GM23338 (cell line): ENCODE measurements at places on chromosomes 1 and 21. TPM values are rescaled to one million over a fixed set of nuclear protein-coding genes. Genes with fewer than 3 reads are reported as not detected.
A peak's percentile ranks its signal among the peaks of the same experiment; 100 is the strongest.

GRCh38 chr21:27812279-27812678 lies 845.4 kb upstream of the ADAMTS5 start:
- no peak for DNase-seq

DNA sequence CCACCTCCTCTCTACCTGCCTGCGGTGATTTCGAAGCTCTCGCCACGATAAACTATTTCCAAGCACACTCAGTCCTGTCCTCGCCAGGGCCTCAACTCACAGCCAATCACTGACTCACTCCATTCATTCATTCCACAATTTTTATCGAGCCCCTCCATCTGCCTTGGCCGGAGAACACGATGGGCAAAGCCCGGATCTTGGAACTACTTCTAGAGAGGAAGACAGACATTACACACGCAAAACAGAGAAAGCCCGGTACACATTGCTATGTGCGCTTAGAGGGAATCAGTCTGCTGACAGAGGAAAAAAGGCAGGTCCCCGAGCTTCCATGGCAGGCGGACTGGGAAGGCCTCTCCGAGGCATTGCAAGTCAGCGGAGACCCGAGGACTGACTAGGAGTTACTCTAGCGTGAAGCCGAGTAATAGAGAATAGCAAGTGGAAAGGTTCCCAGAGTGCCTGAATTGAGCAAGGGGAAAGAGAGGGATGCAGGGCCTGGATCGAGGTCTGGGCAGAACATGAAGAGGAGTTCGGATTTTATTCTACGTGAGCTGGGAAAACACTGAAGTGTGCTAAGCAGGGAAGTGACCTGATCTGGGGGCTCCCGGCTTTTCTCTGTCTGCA lies 54.2 kb upstream of the DNAJC6 start:
- DNase-seq: peak; percentile 49

DNA sequence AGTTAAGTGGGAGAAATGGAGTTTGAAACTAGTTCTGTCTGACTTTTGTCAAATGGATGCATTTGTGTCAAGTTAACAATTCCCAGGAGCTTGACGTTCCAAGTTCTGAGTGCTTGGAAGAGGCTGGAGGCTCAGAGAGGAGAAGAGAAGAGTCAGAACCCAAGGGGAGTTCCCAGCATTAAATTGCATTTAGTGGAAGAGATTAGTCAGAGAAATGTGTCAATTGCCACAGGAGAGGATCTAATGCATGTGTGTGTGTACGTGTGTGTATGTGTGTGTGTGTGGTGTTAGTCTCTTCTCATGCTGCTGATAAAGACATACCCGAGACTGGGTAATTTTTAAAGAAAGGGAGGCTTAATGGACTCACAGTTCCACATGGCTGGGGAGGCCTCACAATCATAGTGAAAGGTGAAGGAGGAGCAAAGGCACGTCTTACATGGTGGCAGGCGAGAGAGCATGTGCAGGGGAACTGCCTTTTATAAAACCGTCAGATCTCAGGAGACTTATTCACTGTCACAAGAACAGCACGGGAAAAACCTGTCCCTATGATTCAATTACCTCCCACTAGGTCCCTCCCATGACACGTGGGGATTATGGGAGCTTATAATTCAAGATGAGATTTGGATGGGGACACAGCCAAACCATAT lies 101.5 kb upstream of the TMEM51 start:
- no peak for DNase-seq

- DNase-seq: no peak
Measured at GRCh38 chr1:236311040-236311439, 29.3 kb upstream of the ERO1B start.

- DNase-seq: no peak
Measured at GRCh38 chr1:58896246-58897183, 112.7 kb upstream of the JUN start.

GRCh38 chr1:69765951-69766350 lies 198.2 kb downstream of the LRRC7 start:
- no peak for DNase-seq

- DNase-seq: no peak
Measured at GRCh38 chr1:61828805-61829204, 86.5 kb downstream of the PATJ start.

DNA sequence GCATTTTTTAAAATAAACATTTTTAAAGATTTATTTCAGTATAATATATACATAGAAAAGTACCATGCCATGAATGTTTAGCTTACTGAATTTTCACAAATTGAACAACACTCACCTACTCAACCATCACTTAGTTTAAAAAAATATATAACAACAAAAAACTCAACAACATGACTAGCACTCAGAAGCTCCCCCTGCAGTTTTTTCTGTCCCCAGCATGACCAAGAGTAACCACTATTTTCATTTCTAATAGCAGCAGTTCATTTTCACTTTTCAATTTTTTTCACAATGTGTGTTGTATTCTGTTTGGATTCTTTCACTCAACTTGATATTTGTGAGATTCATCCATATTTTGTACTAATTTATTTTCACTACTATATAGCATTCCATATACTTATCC lies 162.3 kb upstream of the POGK start:
- DNase-seq: peak; percentile 7

DNA sequence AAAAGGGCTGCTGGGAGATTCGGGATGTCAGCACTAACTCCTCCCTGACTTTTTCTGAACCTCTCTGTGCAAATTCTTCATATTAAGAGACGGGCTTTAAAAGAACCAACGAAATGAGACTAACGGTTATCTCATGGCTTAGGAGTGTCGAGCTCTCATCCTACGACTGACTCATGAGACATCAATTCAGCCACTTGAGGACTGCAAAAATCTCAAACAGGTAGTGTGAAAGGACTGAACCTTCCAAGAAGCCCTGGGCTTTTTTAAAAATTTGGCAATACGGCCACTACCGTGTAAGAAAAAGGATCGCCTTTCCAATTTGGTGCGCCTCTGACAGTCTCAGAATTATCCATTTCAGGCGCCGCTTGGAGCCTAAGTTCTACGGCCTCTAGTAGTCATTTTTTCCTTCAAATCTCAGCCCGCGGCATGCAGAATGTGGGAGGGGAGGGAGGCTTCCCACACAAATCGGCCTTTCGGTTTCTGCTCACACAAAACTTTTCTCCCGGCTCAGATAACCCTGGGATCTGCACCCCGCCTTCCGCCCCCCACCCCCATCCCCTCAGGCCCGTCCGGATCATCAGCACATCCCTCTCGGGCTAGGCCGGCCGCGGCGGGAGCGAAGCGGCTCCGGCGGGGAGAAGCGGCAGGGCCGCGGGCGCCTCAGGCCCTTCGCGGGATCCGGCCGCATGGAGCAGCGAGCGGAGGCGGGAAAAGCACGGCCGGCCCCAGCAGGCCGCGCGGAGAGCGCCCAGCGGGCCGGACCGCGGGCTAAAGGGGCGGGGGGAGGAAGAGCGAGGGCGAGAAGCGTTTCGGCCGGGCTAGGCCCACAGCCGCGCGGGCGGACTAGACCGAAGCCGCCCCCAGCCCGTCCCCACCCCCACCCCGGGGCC lies 618 bp downstream of the HNRNPR start:
- peak; percentile 57 for DNase-seq

DNA sequence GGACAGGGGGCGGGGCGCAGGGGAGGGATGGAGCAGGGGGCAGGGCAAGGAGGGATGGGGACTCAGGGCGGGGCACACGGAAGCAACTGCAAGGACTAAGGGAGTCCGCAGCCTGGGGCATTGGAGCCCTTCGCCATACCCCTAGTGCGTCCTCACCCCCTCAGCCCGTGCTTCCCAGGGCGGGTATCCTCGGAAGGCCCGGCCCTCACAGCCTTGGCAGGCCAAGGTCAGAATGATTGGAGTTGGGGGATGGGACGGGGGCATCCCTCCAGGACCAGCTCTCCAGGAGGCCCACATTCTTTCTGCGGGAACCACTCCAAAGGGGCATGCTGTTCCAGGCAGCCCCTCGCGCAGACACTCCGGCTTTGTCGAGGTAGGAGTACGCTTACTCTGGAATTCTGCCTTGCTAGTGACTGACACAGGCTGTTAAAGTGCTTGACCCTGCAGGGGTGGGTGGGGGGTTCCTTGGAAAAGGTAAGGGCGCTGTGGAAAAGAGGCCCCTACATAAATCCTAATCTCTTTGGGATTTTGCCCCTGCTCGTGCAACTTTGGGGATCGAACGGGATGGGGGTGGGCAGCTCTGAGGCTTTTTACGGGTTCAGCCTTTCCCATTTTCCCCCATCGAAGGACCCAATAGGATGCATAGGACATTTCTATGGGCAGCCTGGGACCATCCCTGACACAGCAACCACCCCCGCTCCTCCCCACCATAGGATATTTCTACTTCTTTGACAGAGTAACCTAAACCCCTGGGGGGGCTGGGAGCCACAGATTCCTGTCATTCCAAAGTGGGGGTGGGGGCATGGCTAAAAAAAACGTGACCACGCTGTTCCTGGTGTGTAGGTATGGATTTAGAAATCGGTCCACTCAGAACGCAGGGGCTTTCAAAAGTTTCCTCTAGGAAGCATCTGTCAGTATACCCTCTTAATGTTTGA lies 738 bp upstream of the TRIM11 start:
- peak; percentile 61 for DNase-seq

- DNase-seq: no peak
Measured at GRCh38 chr1:184843732-184844495, 89.3 kb upstream of the EDEM3 start.

DNA sequence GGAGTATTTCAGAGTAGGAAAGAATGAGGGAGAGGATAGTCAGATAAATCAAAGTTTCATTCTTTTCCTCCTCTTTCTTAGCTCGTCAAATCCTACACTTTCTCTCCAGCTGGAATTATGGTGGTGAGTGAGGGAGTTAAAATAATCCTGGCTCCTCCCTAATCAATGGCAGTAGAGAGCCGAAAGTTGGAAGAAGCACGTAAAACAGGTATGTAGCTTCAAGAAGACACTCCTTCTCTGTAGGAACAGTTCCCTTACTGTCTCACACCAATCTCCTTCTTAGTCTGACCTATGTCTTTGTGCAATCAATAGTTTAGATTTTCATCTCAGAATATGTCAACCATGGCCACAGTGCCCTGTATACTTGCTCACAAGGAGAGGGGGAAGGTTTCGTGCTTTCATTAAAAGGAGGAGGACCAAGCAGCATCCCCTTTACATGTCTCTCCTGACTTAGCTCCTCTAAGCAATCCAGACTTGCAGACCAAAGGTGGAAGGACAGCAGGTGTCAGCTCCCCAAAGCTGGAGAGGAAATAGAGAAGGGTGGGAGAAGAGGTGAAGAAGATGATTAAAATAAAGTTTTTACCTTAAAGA lies 878 bp downstream of the MINDY1 start:
- DNase-seq: no peak

DNA sequence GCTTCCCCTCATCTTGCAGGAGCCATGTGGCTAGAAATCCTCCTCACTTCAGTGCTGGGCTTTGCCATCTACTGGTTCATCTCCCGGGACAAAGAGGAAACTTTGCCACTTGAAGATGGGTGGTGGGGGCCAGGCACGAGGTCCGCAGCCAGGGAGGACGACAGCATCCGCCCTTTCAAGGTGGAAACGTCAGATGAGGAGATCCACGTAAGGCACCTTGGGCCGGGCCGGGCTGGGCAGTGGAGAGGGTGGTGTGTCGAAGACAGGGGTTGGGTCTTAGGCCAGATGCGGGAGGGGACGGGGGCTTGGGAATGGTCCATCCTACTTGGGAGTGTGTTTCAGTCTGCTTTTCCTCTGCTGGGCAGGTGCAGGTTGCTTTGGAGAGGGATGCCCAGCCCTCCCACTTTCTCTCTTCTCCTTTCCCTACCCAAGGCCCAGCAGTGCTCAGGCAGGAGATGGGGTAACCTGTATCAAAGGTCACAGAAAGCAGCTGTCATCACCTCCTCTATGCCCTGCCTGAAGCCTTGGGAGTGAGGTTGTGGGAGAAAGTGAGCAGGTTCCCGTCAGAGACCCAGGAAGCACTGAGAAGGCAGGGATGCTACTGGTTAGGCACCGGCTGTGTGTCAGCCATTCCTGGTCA lies 18.9 kb downstream of the EPHX1 start:
- no peak for DNase-seq

- DNase-seq: no peak
Measured at GRCh38 chr1:216051071-216051470, 372.2 kb downstream of the USH2A start.

GRCh38 chr1:23618586-23619083 lies 59.3 kb upstream of the ID3 start:
- DNase-seq: no peak

- no peak for DNase-seq
Measured at GRCh38 chr1:204530932-204531331, 14.7 kb downstream of the MDM4 start.

DNA sequence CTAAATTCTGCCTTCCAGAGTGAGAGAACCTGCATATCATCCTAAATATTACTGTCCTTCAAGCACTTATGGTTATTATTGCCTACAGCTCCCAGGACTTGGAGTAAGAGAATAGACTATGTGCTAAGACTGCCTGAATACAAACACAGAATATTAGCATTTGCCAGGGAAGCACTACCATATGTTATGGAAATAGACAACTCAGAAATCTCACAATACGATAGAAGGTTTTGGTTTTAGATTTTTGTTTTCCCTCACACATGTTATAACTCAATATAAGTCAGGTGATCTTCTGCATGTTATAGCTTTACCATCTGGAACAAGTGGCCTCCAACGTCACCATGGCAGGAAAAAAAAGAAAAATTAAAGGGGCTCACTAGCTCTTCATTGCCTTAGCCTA lies 413.9 kb downstream of the LRRIQ3 start:
- no peak for DNase-seq

DNA sequence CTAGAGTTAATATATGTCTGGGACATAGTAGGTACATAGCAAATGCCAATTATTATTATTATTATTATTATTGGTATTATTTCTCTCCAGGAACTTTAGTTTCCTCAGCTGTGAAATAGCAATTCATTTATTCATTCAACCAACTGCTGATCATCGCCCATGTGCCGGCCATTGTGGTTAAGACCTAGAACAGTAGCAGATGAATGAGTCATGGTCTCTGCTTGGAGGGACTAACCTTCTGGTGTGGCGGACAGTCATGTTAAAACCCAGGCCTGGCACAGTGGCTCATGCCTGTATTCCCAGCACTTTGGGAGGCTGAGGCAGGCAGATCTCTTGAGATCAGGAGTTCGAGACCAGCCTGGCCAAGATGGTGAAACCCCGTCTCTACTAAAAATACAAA lies 23.8 kb upstream of the LDLRAP1 start:
- DNase-seq: no peak

DNA sequence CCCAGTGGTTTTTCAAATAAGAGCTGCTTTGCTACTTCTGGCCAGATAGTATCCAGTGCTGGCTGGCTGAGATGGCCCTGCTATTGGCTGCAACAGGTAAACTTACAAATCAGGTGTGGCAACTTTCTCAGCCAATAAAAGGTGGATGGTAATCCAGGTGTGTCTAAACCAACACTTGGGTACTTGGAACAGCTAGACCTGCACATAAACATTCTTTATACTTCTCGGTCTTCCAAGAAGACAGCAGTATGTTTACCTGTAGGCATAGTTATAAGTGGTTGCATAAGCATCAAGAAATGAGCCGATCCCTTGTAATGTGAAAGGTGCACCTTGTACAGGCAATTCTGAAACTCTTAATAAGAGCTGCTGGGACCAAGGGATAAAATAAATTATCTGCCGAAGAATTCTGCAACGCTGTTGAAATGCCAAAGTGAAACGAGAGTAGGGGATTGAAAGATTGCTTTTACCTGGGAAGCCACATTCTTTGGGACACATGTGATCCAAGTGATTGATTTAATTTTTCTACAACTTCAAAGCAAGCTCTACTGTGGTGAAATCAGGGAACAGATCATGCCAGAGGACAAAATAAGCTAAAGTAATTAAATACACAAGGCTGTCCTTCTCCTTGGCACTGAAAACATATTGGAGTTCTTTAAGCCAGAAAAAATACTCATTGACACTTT lies at the start of gene CLDN8:
TSS of gene CLDN8 (minus strand) at position 57 of the 683 bp plus-strand sequence. CDS start 172 bp downstream, outside the sequence.
- no peak for DNase-seq

SLC16A1 gene
- total RNA-seq: 559 and 593 TPM in 2 replicates

TRIM67 gene
- total RNA-seq: 0.03 TPM in 1 of 2 replicates, not detected in the other

IPO13 gene
- 17.9 and 22.8 TPM in 2 replicates for total RNA-seq

ANXA9 gene
- total RNA-seq: 1.7 and 2.2 TPM in 2 replicates
